ENCODE measurements at places on chromosomes 2 and 18. TPM values are rescaled to one million over a fixed set of nuclear protein-coding genes. Genes with fewer than 3 reads are reported as not detected.

GRCh38 chr18:433298-433697 lies 67.2 kb downstream of the COLEC12 start:
- no peak for DNase-seq

DNA sequence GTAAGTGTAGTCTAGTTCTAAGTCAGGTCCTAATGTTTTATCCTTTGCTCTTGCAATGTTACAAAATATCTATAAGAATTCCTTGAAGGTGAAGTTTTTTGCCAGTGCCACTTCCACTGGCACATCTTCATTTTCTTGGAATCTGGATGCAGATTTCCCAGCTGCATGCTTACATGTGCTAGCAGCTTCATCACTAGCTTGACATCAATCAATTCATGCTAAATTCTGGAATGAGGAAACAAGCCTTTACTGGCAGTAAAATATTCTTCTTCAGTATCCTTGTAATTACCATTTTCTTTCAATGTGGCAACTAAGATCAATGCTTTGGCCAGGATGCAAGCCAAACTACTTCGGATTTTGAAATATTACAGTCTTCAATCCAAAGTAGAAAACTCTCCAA lies 200.6 kb upstream of the SIX2 start:
- no peak for DNase-seq

DNA sequence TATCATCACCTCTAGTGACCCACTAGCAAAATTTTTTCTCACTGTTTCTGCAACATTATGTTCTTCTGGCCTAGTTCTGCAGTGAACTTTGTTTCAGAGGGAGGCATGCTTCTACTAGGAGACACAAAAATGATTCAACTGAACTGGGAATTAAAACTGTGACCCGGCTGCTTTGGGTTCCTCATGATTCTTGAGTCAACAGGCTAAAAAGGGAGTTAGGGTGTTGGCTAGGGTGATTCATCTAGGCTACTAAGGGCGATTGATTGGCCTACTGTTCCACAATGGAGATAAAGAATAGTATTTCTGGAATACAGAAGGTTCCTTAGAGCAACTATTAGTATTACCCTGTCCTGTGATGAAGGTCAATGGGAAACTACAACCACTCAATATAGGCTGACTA lies 179.5 kb downstream of the PPP1R1C start:
- DNase-seq, result no peak

DNA sequence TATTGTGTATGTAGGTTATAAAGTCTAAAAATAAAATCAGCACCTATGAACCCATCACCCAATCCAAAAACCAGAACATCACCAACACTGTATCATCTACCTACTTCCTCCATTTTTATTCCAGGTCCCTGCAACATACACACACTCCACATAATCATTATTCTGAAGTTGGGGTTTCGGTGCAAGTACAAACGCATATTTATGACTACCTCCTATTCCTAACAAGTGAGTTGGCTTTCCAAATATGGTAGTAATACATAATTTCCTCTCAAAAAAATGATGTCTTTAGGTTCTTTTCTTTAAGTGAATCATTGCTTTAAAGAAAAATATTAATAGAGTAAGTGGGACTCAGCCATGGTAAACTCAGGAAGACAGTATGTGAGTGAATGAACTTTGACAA lies 3.3 kb downstream of the ACVR1 start:
- DNase-seq, result no peak

DNA sequence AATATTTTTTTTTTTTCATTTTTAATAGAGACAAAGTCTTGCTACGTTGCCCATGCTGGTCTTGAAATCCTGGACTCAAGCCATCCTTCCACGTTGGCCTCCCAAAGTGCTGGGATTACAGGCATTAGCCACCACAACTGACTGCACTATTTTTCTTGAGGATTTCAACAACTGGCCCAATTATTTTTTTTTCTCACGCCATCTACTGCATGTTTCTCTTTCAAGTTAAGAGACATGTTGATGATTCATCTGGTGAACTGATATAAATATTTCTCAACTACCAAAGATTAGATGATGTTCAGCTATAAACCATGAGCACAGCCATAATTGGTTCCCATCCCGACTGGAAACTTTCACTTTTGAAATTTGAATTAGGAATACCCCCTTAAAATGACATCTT lies 688.4 kb upstream of the SYT4 start:
- DNase-seq, result no peak

GRCh38 chr2:208066016-208066415 lies 40.7 kb upstream of the PLEKHM3 start:
- no peak for DNase-seq

DNA sequence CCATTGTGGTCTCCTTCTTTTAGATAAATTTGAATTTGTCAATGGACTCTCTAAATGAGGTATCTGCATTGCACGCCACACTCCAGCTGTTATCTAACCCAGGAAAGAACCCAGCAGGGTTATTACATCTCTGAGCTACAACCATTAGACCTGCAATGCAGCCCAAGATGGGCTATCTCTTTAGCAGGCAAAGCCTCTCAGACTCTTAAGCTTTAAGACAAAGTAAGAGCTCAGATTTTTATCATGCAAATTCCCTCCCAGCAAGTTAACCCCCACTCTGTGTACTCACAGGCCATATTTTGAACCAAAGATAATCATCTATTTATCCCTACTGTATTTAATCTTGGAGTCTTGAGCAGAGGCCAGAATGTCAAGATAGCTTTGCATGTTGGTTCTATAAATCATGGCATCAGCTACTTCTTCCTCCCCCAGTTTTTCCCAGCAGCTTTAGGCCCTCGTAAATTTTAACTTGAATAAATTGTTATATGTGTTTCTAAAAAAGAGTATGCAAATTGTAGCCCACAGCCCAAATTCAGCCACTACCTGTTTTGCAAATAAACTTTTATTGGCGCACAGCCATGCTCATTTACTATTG lies 273.7 kb upstream of the PKDCC start:
- DNase-seq, result no peak

DNA sequence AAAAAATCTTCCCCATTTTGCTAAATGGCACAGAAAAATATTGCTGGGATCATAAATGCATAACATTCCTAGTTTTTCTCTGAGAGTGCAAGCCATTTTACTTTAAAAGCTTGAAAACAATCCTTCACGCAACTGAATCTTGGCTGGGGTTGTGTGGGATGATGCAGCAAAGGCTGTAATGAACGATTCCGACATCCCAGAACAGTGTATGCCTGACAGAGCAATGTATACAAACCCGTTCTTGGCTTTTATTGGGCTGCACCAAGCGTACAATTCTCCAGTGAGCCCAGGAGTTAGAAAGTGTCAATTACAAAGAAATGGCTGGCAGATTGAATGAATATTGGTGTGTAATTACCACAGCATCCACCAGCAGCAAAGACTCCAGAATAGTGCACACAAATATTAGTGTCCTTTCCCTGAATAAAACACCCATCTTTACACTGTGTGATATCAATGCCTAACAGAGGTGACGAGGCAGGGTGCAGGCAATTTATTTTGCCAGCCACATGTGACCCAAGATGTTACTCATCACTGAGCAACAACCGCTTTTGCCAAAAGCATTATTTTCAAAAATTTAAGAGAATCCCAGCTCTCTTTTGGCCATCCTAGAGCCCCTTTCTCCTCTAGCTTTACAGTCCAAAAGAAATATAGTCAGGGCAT lies 578.6 kb upstream of the CHAC2 start:
- no peak for DNase-seq

- DNase-seq, result no peak
Measured at GRCh38 chr18:64713284-64713683, 564.4 kb upstream of the LINC00305 start.

DNA sequence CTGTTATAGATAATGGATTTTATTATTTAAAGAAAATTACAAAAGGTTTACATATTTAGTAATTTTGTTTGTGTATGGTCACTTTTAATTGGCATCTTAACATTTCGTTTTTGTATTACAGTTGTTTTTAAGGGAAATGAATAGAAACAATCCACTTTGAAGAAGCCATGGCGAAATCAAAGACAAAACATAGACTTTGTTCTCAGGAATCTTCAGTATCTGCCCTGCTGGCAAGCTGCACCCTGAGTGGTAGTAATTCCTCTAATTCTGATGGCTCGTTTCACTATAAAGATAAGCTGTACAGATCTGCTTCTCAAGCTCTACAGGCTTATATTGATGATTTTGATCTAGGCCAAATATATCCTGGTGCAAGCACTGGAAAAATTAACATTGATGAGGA lies 2.7 kb downstream of the C18orf54 start:
- no peak for DNase-seq

GRCh38 chr2:20400787-20401488 lies 45.9 kb upstream of the RHOB start:
- no peak for DNase-seq

- no peak for DNase-seq
Measured at GRCh38 chr2:205673312-205673711, 9.0 kb upstream of the NRP2 start.

- no peak for DNase-seq
Measured at GRCh38 chr2:124970030-124970429, 944.9 kb downstream of the CNTNAP5 start.

DNA sequence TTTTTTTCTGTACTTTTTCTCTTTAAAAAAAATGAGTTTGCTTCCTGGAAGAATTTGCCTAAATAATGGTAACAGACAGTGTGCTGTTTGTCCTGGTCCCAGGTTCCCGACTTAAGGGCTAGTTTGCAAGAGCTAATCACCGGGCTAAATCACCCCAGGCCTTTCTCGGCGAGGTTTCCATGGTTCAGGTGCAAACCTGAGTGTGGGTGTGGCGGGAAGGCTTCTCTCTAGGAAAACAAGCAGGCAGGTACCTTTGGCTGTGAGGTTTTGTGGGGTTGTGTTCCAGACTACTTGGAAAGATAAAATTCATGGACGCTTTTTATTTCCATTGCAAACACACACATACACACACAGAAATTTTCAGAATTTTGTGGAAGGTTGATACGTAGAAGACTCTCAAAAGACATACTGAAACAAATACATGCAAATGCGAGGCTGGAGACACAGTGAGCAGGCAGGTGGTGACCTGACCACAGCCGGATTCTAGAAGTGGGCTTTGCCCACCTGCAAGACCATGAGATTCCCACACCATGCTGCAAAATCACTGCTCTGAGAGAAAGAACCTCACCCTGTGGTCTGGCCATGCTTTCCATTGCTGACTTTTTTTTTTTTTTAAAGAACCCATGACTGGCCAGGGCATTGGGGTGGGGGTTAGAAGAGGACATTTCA lies 815 bp downstream of the CNDP1 start:
- DNase-seq, result no peak

DNA sequence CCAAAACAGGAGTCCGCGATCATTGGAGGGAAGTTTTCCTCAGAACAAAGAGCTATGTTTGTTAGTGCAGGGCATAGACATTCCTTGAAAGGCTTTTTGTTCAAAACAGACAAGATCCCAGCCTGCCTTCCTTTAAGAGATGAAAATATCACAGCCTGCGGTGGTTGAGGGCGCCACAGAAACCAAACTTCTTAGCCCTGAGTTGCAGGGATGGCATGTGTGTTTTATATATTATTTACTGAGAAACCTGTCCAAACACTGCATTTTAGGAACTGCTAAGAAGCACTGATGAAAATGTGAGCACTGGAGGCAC lies 57.5 kb upstream of the TMEM178A start:
- DNase-seq, result no peak

DNA sequence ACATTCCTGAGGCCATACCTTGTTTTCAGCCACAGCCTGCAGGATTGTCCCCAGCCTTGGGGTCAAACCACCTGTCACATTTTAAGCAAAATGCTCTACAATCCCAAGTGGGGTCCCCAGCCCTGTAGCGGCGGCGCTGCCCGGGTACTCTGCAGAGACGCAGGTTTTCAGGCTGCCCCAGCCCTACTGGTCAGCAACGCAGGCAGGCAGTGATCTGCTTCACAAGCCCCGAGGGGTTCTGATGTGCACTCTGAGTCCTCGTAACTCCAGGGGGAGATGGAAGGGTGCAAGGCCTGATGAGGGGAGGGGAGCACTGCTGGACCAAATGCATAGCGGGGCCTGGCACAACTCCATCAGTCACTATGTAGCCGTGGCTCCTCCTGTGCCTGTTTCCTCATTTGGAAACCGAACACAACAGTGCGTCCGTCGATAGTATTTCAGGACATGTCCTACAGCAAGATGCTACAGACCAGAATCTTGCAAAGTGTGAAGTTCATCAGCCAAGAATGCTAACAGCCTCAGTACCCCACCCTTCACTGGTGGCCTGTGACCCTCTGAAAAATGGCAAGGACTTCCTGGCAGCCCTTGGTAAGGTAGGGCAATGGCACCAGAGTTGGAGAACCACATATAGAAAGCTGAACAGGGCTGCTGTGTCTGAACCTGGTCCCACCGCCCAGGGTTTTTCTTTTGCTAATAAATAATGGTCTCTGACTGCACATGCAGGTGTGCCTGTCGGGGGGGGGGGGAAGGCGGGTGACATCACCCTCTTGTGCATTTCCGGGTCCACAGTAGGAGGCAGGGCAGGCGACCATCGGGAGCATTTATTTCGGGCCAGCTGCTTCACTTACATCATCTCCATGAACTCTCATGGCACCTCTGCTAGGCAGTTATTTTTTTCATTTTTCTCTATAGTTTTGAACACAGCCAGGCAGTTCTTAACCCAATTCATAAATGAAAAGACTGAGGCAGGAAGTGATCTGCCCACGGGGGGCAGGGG lies 50.6 kb upstream of the TFCP2L1 start:
- no peak for DNase-seq

- no peak for DNase-seq
Measured at GRCh38 chr18:29146068-29146467, 969.1 kb upstream of the CDH2 start.

- peak; percentile 65 for DNase-seq
Measured at GRCh38 chr18:76518860-76519538, 24.0 kb upstream of the ZNF516 start.

- no peak for DNase-seq
Measured at GRCh38 chr2:125004106-125004800, 979.2 kb downstream of the CNTNAP5 start.

DNA sequence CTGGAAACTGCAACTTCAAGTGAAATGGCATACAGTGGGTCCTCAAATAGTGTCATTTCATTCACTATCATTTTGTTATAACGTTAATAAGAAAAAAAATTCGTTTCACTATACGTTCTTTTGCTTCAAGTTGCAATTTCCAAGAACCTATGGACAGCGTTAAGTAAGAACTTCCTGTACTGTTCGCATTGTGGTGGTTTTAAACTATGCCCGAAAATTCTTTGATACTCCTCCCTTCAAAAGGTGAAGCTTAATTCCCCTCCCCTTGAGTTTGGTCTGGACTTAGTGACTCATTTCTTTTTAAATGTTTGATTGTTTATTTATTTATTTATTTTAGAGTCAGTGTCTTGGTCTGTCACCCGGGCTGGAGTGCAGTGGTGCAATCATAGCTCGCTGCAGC lies 20.7 kb downstream of the GNLY start:
- DNase-seq, result no peak

The EMILIN1 gene
- total RNA-seq, result 31.2 TPM

The DSG2 gene
- total RNA-seq, result 16.7 TPM

The FSHR gene
- total RNA-seq, result under 0.01 TPM

The C2orf66 gene
- 0.27 TPM for total RNA-seq

The VWA3B gene
- total RNA-seq, result under 0.01 TPM

The STK16 gene
- 39.6 TPM for total RNA-seq

The PLEK gene
- 48.2 TPM for total RNA-seq

The UGT1A10 gene
- under 0.01 TPM for total RNA-seq

The CYBRD1 gene
- 39.6 TPM for total RNA-seq

The ASTL gene
- total RNA-seq, result 1.1 TPM

The KIAA2012 gene
- not detected for total RNA-seq

The IWS1 gene
- total RNA-seq, result 12.1 TPM

All from hematopoietic multipotent progenitor cell (in vitro differentiated cells).